ENCODE measurements at places on chromosomes 4 and X.

GRCh38 chr4:14318671-14319070 lies 683.6 kb upstream of the CPEB2 start:
- no peak for DNase-seq

DNA sequence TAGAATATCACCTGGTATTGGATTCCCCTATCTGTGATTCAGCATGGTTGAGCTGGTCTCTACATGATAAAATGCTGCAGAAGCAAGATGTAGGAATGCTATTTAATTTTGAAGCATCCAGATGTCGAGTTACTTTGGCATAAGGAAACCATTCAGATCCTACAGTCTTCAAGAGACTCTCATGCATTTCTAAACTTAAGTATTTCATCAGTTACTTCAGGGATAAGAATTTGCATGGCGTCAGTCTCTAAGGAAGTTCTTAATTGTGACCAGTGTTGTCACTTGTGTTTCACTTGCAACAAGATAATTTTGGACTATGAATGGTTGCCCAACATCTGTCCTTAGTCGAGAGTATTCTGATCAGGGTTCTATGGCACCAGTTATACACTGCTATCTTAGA lies 192.4 kb downstream of the CCNG2 start:
- DNase-seq, result no peak

DNA sequence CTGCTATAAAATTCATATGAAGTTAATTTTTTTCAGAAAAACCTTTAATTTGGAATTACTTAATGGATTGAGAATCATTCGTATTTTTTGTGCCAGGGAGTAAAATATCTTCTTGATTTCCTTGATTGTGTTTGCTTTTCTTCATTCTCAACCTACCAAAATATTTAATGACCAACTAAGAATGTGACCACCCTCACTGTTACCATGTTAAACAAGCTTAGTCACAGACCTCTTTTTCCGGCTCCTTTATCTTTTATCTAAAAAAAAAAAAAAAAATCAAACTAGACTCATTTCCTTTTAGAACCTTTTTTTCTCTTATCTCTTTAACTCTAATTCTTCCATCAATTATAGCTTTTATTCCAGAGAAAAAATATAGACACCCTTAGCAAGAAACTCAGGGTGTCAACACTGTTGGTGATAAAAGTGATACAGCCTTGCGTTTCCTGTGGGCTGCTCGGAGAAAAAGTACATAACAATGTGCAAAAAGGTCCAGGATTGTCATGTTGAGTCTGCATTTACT lies 20.6 kb upstream of the HPGDS start:
- DNase-seq, result no peak

DNA sequence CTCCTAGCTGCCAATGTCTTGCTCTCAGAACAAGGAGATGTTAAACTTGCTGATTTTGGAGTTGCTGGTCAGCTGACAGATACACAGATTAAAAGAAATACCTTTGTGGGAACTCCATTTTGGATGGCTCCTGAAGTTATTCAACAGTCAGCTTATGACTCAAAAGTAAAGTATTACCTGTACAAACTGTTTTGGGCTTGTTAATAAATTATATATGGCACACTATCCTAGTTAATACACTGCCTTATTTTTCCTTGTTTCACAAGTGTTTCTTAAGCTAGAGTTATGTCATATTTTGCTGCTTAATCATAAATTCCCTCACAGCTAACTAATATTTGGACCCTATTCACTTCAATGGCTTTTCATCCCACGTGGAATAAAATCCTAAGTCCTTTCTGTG lies 45.3 kb downstream of the STK26 start:
- DNase-seq, result no peak

DNA sequence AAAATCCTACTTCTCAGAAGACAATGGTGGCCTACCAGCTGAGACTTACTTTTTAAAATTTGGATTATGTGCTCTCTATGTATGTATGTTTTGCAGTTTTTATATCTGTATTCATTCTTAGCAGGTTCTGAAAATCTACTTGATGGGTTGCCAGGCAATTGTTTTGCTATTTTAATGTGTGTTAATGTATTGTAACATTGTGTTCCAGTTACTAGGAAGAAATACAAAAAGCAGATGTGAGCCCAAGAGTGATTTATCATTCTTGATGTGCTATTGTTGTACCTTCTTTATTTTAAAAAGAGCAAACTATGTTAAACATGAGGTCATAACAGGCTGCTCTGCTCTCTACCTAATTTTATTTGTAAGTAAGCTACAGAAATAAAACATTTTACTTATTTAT lies 81.9 kb downstream of the REPS2 start:
- DNase-seq, result no peak

DNA sequence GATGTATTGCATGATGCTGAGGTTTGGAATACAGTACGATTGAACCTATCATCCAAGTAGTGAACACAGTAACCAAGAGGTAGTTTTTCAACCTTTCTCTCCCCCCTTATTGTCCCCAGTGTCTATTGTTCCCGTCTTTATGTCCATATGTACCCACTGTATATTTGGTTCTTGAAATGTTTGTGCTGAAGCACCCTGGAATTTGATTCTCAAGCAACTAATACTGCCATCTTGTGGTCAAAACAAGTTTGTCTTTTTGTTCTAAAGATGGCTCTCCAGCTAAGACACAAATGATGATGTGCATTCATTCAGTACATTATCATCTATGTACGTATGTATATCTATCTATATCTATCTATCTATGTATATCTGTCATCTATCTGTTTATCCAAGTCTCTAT lies 33.5 kb upstream of the DCX start:
- DNase-seq, result no peak

DNA sequence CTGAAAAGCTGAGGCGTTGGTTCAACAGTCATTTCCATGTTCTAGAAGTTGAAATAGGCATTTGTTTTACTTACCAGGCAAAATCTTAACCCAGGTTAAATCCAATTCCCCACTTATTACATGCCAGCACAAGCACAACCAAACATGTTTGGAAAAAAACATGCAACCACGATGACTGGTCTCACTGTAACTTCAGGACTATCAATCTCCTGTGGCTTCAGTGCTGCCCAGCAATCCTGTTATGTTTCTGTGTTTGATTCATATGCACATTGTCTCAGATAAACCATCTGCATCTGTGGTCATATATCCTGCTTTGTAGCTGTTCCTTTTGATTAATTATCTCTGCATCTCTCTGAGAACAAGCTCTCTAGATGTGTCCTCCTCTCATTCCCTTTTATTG lies 28.3 kb downstream of the PRDM8 start:
- no peak for DNase-seq

DNA sequence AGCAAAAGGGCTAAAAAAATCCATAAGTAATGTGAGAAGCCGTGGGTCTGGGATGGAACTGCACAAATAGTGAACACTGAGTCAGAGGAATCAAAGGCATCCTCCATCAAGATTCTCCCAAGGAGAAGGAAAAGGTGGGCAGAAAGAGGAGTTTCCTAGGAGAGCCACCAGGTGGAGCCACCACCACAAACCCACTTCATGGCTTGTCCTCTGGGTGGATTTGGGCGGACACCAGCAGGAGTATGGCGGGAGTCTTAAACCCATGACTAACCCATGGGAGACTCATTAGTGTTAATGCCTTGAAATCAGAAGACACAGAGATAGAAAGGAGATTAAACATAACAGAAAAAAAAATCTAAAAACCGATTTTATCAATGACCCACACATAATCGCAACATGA lies 147.7 kb downstream of the SH3KBP1 start:
- no peak for DNase-seq

GRCh38 chrX:132467989-132468388 lies 20.8 kb downstream of the MBNL3 start:
- DNase-seq, result no peak

DNA sequence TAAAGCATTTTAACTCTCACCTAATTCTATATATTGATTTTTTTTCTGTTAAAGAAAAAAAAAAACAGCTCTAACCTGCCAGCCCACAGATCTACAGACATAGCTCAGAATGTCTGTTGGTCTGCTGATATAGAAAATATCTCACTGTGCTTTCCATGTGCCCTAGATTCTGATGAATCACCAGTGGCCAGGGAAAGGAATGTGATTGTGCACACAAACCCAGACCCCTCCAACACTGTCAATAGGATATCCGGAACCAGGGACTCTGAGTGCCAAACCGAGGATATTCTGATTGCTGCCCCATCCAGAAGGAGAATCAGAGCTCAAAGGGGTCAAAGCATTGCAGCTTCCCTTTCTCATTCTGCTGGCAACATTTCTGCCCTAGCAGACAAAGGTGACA lies 12.1 kb upstream of the SCML1 start:
- DNase-seq, result no peak

DNA sequence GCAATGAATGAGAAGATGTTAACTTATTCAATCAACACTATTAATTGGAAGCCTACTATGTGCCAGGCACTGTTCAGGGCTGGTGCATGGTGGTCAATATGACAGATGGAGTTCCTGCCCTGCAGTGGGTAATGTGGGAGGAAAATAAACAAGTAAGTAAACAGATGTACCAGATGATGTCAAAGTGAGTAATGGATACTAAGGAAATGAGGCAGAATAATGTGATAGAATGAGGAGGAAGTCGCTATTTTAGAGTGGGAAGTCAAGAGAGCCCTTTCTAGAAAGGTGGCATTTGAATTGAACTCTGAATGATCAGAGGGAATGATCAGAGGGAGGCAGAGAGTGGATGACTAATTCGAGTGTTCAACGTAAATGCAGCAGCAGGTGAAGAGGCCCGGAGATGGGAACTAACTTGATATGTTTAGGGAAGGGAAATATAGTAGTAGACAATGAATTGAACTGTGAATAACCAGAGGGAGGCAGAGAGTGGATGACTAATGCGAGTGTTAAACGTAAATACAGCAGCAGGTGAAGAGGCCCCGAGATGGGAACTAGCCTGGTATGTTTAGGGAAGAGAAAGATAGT lies 48.3 kb downstream of the HMGB3 start:
- DNase-seq, result no peak

GRCh38 chrX:110162867-110163266 lies 155.0 kb downstream of the AMMECR1 start:
- DNase-seq, result no peak

GRCh38 chrX:30170900-30171299 lies 44.5 kb upstream of the MAGEB2 start:
- no peak for DNase-seq

DNA sequence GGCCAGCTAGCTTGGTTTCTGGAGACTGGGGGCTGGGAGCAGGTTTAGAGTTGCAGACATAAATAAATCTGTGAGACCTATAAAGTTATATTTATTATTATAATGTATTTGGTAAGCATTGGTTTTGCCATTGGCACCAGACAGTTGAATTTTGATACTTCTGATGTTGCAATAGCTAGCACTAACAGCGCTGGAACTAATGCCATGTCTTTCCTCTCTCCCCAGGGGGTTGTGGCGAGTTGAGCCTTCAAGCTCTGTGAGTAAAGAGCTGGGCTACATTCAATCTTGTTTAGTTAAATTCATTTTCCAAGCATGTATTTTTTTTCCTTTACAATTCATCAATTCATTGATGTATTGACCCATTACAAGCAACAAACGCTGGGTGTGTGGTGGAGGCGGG lies 358.7 kb upstream of the NR3C2 start:
- no peak for DNase-seq
